ENCODE measurements at places on chromosomes 3 and 15. TPM values are rescaled to one million over a fixed set of nuclear protein-coding genes. Genes with fewer than 3 reads are reported as not detected.

Gene CAV3
- not detected for total RNA-seq

Gene CEMIP
- 2.7 TPM for total RNA-seq

Gene ACTC1
- total RNA-seq: not detected

Gene CTNNB1
- 367 TPM for total RNA-seq

Gene HYKK
- 7.4 TPM for total RNA-seq

Gene SLC7A14
- total RNA-seq: 0.34 TPM

Gene ANKRD63
- total RNA-seq: not detected

Gene IL20RB
- total RNA-seq: 3.0 TPM

Gene GAP43
- 0.50 TPM for total RNA-seq

Gene DUOX2
- total RNA-seq: not detected
